HT-29 (cell line): ENCODE measurements at places on chromosomes 2 and 18.

GRCh38 chr2:19855542-19856431, 46.0 kb downstream of the TTC32 start:
- DNase-seq: no peak

- DNase-seq: no peak
Measured at GRCh38 chr2:117170897-117171296, 643.6 kb upstream of the DDX18 start.

DNA sequence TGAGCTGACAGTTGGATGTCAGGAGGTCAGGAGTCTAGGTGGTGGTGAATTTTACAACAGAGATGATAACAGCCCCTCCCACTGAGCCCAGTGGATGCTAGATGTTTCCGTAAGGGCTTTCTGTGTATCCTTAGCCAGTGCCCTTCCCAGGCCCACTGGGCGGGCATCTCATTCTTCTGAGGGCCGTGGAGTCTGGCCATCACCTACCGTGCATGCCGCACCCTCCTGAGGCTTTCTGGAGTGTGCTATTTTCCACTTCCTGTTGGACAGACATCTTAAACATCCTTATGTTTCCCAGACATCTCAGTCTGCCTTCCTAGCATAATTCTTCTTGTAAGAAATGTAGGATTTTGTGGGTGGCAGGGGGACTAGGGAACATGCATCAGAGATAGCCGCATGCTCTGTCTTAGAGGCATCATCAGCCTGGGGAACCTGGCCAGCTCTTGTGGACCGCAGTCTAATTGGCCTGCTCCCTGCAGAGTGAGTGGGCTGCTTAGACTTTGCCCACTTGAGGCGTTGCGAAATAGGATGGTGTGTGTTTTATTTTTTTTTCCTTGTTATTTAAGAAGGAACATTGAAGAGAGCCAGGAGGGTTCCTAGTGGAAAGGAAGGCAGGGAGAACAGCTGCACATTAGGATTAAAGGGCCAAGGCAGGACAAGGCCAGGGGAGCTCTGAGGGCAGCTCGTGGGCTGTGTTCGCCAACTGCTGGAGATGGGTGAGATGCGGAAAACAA, 135.8 kb downstream of the SH3RF3 start:
- DNase-seq: no peak

GRCh38 chr2:223117533-223117932, 65.5 kb downstream of the KCNE4 start:
- DNase-seq: no peak

DNA sequence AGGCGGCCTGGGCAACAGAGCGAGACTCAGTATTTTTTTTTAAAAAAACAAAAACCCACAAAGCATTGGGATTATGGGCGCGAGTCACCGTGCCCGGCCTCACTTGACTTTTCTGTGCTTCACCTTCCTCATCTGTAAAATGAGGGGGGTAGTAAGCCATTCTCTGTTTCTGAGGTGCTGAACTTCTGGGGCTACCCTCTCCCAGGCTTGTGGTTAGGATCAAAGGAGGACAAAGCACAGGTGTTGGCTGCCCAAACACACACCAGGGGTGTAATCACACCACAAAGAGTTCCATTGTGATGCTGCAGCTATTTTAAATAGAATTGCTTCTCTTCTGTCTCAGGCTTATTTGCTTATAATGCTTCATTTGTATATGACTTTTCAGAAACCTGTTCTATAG, 35.8 kb upstream of the INHBB start:
- DNase-seq: no peak
